ENCODE measurements at places on chromosomes 7 and 10. TPM values are rescaled to one million over a fixed set of nuclear protein-coding genes. Genes with fewer than 3 reads are reported as not detected.

- no peak overlapping the region for H3K4me3 ChIP-seq
- no peaks in the 10 kb centered on the region for H3K36me3 ChIP-seq
- no peak overlapping the region for H3K27ac ChIP-seq
- H3K4me1 ChIP-seq = no peaks in the 10 kb centered on the region
These were observed 314.9 kb downstream of the RPS24 start for GRCh38 chr10:78348411-78349164.

The SLC29A4 gene
- total RNA-seq = 0.36 TPM

- H3K36me3 ChIP-seq = no peaks in the 10 kb centered on the region
- H3K4me1 ChIP-seq = no peaks in the 10 kb centered on the region
- DNase-seq = no peak
These were observed 100.9 kb upstream of the PDLIM1 start for GRCh38 chr10:95391581-95392216.

The SCART1 gene
- total RNA-seq = 10.5 TPM

DNA sequence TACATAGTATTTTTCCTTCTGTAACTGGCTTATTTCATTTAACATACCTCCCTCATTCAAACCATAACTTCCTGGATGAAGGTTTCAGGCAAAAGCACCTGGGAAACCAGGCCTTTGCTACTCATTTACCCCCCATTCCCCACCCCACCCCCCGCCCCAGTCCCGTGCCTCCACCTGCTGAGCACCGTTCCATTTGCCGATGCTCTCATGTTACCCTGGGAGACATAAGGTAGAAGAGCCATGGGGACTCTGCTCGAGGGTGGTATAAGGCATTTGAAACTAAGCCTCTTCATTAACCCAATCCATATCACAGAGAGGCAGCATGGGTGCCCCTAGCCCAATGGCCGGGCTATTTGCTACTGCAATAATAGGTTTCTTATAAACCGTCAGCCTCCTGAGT is 22.2 kb upstream of the MCM10 start:
- no peak overlapping the region for H3K4me3 ChIP-seq
- no peak for DNase-seq
- peaks cover 63% of the 10 kb centered on the region for H3K36me3 ChIP-seq
- H3K27me3 ChIP-seq = no peaks in the 10 kb centered on the region
- H3K27ac ChIP-seq = no peak overlapping the region

The RELN gene
- not detected for total RNA-seq

DNA sequence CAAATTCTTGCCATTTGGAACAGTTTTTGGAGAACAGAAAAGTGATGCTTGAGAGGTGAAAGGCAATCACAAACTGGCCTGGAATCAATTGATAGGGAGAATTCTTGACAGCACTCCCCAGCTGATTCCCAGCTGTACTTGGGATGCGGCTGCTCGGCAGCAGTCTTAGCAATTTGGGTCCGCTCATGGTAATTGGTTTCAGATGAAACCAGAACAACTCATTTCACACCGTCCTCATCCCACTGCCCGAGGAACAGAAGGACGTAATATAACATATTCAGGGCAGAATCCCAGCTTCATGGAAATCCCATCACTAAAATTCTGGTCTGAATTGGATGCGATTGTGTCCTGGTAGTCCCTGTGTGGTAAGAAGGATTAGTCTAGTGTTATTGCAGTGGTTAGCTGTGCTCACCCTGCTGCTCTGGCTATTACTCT is 223.3 kb upstream of the FERD3L start:
- no peaks in the 10 kb centered on the region for H3K36me3 ChIP-seq
- H3K27me3 ChIP-seq = no peaks in the 10 kb centered on the region
- DNase-seq = no peak

The BICC1 gene
- not detected for total RNA-seq

DNA sequence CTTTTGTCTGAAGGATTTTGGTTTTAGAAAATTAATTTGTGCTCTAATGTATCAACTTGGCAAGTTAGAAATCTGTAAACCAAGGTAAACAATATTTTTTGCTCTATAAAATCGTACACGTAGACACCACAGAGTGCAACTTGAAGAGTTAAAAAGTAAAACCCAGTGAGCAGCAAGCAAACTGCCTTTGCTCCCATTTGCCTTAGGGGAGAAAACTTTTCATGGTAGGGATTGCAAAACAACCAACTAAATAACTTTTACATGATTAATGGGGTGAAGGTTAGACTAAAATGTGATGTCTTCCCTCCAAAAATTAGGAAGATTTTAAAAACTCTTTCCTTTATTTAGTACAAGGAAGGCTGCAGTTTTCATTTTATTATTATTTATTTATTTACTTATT is 224.2 kb upstream of the LYZL1 start:
- H3K27ac ChIP-seq = no peak overlapping the region
- no peaks in the 10 kb centered on the region for H3K4me1 ChIP-seq
- H3K27me3 ChIP-seq = no peaks in the 10 kb centered on the region

The GNAI1 gene
- total RNA-seq = 0.49 TPM

DNA sequence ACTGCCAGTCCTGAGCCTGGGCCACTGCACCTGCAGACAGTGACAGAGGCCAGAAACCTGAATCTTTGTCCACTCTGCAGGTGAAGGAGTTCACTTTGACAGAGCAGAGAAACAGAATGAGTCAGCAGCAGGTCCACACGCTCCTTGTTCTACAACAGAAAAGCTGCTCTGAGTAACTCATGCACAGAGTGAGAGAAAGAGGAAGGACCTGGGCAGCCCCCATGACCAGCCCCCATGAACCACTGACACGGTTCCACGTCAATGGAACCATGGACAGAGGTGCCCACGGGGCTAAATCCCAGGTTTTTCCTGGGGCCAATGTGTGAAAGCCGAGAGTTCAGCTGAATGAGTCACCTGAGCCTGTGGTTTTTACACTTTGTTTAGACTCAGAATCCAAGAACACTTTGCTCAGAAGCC is 40.8 kb upstream of the CTBP2 start:
- H3K27me3 ChIP-seq = no peaks in the 10 kb centered on the region
- no peaks in the 10 kb centered on the region for H3K36me3 ChIP-seq
- no peak overlapping the region for H3K27ac ChIP-seq
- DNase-seq = no peak
- no peaks in the 10 kb centered on the region for H3K4me1 ChIP-seq
- no peak overlapping the region for H3K4me3 ChIP-seq

GRCh38 chr10:79298403-79299244 is 48.6 kb upstream of the PPIF start:
- DNase-seq = no peak
- H3K27me3 ChIP-seq = no peaks in the 10 kb centered on the region
- peaks cover 39% of the 10 kb centered on the region for H3K36me3 ChIP-seq
- H3K27ac ChIP-seq = no peak overlapping the region
- H3K4me3 ChIP-seq = no peak overlapping the region

- H3K36me3 ChIP-seq = no peaks in the 10 kb centered on the region
- no peak for DNase-seq
- H3K27me3 ChIP-seq = no peaks in the 10 kb centered on the region
- H3K27ac ChIP-seq = no peak overlapping the region
These were observed 40.8 kb downstream of the BLNK start for GRCh38 chr10:96230527-96230926.

DNA sequence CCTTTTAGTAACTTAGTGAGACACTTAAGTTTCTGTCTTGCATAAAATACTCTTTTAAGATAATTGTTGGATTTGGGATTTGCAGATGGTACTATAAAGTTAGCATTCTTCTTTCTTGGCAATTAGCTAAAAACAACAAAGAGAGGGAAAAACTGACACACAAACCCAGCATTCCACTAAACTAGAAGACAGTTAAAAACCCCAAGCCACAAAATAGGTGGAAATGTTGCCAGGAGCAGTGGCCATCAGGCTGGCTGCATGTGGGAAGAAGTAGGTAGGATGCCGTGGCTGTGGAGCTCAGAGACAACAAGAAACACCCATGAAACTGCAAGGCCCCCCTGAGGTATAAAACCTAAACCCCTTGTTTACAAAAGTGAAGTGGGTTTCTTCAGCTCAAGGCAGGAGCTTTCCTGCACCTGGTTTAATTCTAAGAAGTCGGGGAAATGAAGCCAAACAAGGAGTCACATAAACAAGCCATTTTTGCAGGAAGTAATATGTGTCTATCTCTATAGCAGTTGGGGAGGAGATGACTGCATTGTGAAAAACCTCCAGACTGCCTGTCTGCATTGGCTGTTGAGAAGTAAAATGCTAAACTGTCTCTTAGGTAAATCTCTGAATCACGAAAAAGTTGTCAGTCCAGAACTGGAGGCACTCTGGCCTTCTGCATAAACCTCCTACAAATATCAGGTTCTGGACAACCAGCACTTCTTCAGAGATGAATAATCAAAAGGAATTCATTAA is 9.5 kb downstream of the RAB18 start:
- no peaks in the 10 kb centered on the region for H3K27me3 ChIP-seq
- H3K4me3 ChIP-seq = no peak overlapping the region
- DNase-seq = no peak

DNA sequence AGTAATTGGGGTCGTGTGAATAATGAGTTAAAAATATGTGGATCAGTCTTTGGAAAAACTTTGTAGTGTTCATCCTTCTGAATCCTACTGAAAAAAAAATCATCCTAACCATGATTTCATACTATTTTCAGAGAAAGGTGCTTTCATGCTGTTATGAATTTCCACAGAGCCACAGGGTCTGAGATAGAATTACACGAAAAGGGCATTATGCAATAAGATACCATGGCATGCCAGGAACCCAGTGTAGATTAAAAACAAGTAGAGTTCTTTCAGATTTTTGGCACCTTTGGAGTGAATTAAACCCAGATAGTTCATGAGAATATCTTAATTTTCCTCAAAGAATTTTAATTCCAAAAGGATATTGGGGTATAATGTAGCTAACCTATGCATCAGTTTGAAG is 47.5 kb upstream of the AGMO start:
- no peaks in the 10 kb centered on the region for H3K4me1 ChIP-seq
- no peak overlapping the region for H3K4me3 ChIP-seq
- no peaks in the 10 kb centered on the region for H3K27me3 ChIP-seq
- DNase-seq = no peak

GRCh38 chr10:21969326-21970287 is 33.9 kb downstream of the DNAJC1 start:
- no peaks in the 10 kb centered on the region for H3K27me3 ChIP-seq
- H3K4me3 ChIP-seq = no peak overlapping the region
- no peaks in the 10 kb centered on the region for H3K4me1 ChIP-seq
- no peak for DNase-seq

DNA sequence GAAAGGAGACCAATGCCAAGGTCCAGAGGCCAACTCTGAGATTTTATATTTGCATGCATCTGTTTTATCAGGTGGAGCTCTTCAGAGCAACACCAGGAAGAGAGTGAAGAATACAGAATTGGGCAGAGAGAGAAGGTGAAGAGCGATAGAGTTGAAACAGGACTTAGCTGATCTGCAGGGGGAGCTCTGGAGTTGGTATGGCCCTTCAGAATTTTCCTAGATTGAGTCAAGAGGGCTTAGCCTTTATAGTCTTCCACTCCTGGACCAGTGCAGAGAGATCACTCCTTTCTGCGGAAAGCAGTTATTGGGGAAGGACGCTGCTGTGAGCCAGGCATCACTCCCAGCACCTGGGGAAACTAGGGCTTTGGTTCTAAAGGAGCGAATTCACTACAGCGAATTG is 105.0 kb upstream of the DGKB start:
- no peaks in the 10 kb centered on the region for H3K27me3 ChIP-seq
- no peaks in the 10 kb centered on the region for H3K4me1 ChIP-seq
- DNase-seq = no peak
- no peak overlapping the region for H3K4me3 ChIP-seq
- no peak overlapping the region for H3K27ac ChIP-seq
- H3K36me3 ChIP-seq = no peaks in the 10 kb centered on the region

- no peak overlapping the region for H3K4me3 ChIP-seq
- no peaks in the 10 kb centered on the region for H3K4me1 ChIP-seq
- no peak for DNase-seq
- H3K27ac ChIP-seq = no peak overlapping the region
- H3K36me3 ChIP-seq = no peaks in the 10 kb centered on the region
- no peaks in the 10 kb centered on the region for H3K27me3 ChIP-seq
These were observed 28.8 kb upstream of the KLHL7 start for GRCh38 chr7:23076772-23077171.

The ANKRD7 gene
- total RNA-seq = not detected

DNA sequence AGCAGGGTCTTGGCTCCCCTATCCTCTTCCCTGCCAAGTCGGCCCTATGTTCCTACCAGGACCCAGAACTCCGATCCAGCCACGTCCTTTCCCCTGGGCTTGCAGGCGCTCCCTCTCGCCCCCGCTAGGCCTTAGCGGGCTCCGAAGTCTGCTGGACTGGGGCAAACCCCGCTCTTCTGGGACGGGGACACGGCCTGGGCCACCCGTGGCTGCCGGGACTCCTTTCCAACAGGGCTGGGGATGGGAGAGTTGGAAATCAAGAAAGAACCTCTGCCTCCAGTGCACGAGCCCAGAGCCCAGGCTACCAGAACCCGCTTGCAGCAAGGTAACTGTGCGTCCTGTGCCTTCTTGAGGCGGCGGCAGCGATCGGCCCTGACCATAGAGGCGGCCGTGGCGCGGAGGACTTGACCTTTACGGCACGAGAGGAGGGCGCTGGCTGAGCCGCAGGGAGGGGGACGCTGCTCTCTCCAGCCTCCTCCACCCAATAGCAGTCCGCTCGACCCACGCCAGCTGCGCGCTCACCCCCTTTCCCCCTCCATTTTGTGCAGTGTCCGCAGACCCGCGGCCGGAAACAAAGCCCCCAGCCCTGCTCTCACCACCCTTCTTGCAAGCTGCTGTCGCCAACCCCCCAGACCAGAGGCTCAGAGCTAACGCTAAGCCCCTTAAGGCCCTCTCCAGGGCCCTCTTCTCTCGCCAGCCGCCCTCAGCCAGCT is 7.0 kb upstream of the HOXA11 start:
- H3K27me3 ChIP-seq = peaks cover 86% of the 10 kb centered on the region
- H3K27ac ChIP-seq = no peak overlapping the region
- no peak for DNase-seq
- H3K36me3 ChIP-seq = no peaks in the 10 kb centered on the region
- no peak overlapping the region for H3K4me3 ChIP-seq

GRCh38 chr7:70060298-70061068 is 462.2 kb downstream of the AUTS2 start:
- H3K4me3 ChIP-seq = no peak overlapping the region
- no peak for DNase-seq
- no peaks in the 10 kb centered on the region for H3K27me3 ChIP-seq
- no peak overlapping the region for H3K27ac ChIP-seq
- H3K36me3 ChIP-seq = no peaks in the 10 kb centered on the region

The PODXL gene
- 1.1 TPM for total RNA-seq

DNA sequence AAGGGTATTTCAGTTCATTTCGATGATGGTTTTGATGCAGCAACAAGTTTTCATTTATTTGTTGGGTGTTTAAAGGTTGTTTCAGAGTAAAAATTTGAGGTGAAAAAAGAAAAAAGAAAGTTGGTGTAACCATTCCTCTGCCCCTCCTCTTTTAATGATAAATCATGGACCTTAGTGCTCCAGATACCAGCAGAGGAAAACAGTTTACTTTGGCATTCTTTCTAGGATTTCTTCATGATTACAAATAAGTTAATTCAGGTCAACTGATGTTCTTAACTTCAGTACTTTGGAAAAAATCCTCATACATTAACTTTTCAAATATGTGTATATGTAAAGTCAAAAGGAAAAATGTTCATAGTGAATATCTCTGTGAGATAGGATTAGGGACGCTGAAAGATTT is 2.0 kb upstream of the RBP4 start:
- no peak overlapping the region for H3K4me3 ChIP-seq
- no peaks in the 10 kb centered on the region for H3K4me1 ChIP-seq
- no peak for DNase-seq

All from CD4-positive, alpha-beta memory T cell (primary cell).